ENCODE measurements at places on chromosomes 13 and 19.

DNA sequence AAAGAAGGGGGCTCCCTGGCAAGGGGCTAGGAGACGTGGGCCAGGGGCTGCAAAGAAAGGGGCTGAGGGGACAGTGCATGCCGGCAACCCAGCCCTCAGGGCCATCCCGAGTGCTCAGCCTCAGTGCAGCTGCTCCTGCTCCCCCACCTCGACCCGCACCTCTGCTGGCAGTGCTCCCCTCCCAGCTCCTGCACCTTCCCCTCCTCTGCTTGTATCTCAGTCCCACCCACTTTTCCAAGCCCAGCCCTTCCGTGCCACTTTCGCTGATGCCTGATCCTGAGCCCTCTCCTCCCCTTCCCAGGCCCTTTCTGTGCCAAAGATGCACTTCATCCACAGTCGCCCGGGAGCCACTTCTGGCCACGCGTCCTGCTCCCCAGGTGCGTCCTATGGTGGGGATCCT is 69.9 kb upstream of the KCTD15 start:
- DNase-seq, result no peak

DNA sequence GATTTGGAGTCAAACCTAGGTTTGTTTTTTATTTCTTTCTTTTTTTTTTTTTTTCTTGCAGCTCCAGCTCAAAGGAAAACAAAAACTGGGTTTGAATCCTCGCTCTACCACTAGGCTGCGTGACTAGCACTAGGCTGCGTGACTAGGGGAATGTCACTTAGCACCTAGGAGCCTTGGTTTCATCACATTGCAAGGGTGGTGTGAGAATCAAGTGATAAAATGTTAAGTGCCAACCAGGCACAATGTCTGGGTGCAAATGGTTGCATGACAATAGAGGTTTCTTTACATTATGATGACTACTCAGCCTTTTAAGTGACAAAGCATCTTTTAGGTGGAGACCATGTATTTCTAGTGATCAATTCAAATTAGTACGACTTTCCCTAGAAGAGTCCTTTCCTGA is 27.9 kb downstream of the RCBTB2 start:
- DNase-seq, result no peak

GRCh38 chr19:12867120-12868099 is 13.8 kb downstream of the DNASE2 start:
- peak; percentile 25 for DNase-seq

DNA sequence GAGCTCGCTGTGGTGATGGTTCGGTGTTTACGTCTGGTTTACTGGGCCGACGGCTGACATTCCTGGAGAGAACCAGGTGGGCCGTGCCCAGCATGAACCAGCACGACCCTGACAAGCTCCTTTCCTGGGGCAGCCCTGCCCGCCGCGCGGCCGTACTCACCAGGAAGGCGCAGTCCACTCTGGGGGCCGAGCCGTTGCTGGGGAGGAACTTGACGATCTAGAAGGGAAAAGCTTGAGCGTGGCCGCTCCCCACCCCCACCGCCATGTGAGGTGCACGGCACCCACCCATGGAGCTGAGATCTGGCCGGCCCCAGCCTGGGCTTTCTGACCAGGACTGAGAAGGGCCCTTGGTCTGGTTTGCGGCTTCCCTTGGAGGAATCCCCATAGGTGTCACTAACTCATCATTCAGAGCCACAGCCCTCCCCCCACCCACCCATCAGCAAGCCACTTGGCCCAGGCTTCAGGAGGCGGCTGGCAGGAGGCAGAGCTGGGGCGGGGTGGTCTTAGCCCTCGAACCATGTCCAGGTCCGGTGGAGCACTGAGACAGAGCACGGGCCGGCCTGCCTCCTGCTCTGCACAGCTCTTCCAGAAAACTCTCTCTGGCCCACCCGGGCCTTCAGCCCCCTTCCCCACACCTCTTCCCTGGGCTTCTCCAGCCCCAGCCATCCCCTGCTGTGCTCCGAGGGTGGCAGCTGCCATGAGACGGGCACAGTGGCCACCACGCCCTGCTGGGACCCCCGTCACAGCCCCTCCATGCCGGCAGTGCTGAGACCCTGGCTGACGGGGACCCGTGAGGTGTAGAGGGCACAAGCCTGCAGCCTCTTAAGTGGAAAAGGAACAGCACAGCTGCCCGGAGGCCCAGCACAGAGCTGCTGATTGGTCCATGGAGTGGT is 6.2 kb downstream of the ATP4B start:
- DNase-seq, result no peak

GRCh38 chr13:36084131-36084530 is 47.1 kb downstream of the DCLK1 start:
- DNase-seq, result no peak

DNA sequence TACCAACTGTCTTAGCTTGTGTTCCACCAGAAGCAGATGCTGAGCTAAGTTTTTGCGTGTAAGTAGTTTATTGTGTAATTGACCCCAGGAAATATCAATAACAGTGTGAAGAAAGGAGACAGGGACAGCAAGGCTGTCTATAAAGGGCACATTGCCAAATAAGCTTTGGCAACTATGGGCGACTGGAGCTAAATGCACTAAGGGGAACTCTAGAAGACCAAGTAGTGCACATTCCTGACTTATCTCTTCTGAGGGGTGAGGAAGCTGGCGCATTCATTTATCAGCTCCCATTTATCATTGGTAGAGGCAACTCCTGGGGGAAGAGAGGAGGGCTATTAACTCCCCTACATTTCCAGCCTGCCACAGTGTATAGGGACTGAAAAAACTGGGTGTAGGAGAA is 135.0 kb downstream of the DLEU7 start:
- DNase-seq, result no peak

DNA sequence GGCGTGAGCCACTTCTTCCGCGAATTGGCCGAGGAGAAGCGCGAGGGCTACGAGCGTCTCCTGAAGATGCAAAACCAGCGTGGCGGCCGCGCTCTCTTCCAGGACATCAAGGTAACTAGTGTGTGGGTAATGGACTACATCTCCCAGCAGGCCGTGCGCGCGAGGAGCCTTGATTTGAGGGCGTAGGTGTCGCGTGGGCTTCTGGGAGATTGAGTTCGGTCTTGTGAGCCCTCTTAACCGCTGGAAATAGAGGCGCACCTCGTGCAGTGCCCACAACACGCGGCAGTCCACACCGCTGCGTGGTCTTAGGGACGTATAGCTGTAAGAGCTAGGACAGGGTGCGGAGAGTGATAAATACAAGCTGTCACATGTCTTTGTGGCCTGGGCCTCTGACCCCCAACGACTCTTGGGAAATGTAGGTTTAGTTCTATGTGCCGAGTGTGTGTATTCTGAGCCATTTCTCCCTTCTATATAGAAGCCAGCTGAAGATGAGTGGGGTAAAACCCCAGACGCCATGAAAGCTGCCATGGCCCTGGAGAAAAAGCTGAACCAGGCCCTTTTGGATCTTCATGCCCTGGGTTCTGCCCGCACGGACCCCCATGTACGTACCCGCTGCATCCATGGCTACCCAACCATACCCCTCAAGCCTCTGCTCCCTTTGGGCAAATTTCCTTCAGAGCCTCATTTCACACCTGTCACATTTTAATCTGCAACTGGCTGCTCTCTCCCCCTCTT is 864 bp downstream of the FTL start:
- peak; percentile 87 for DNase-seq

DNA sequence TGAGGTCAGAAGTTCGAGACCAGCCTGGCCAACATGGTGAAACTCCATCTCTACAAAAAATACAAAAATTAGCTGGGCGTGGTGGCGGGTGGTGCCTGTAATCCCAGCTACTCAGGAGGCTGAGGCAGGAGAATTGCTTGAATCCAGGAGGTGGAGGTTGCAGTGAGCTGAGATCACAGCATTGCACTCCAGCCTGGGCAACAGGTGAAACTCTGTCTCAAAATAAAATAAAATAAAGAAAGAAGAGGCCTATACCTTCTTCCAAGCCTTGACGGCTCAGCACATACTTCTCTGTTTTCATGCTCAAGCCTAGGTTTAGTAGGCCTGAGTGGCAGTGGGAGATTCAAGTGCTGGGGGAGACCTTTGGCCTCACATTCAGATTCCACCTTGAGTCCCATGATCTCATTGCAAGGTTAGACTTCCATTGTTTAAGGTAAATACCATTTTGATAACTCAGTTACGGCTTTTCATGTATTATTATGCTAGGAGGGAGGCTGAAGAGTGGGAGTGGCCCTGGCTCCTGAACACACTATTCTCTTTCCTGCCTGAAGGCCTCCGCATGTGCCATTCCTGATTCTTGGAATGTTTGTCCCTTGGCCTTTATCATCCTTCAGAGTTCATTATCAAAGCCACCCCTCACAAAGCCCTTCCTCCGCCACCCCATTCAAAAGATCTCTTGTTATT is 1.6 kb upstream of the SPINT2 start:
- DNase-seq, result no peak

- DNase-seq, result no peak
Observed at GRCh38 chr13:106230450-106230849, 305.0 kb downstream of the EFNB2 start.

DNA sequence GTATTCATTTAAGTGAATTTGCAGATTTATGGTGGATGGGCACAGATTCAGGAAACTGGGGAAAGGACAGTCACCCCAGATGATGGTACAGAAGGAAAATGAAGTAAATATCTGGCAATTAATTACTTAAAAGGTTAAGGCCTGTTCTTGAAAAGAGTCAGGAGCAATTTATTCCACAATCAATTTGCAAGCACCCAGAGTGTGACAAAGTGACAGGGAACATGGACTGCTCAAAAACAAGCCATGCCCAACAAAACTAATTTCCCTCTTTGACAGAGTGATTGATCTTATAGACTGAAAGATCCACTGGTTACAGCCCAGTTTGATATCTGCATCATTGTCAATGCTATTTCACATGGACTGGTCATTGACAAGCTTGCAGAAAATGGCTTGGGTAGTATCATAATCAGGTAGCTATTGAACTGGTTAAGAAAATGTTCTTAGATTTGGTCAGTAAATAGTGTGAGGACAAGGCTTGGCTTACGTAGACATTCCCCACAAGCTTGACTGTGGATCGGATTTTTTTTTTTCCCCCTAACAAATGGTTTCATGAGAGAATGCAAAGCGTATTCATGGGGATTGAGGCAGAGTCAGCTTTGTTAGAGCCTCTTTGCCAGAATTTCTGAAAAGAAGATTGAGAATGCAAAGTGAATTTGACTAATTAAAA is 584.6 kb downstream of the GPC6 start:
- DNase-seq, result no peak

- no peak for DNase-seq
Observed at GRCh38 chr13:80010286-80010831, 330.6 kb downstream of the SPRY2 start.

GRCh38 chr13:75226092-75226491 is 255.9 kb downstream of the TBC1D4 start:
- no peak for DNase-seq

DNA sequence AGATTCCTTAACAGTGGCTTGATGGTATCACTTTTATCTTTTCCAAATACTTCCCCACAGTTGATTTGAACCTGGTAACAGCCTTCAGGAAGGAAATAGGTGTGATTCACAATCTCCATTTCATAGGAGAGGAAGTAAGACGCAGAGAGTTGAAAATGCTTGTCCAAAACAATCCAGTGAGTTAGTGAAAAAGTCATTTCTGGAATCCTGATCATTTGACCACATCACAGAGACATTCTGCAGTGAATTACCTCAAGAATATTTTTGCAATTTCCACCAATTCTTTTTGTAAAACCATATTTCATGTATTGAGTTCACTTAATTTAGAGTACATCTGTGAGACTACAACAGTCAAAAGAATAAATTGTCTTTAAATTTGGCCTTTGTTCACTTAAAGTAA is 292.8 kb downstream of the DCLK1 start:
- no peak for DNase-seq

GRCh38 chr13:111610081-111610480 is 289.6 kb downstream of the TEX29 start:
- no peak for DNase-seq

DNA sequence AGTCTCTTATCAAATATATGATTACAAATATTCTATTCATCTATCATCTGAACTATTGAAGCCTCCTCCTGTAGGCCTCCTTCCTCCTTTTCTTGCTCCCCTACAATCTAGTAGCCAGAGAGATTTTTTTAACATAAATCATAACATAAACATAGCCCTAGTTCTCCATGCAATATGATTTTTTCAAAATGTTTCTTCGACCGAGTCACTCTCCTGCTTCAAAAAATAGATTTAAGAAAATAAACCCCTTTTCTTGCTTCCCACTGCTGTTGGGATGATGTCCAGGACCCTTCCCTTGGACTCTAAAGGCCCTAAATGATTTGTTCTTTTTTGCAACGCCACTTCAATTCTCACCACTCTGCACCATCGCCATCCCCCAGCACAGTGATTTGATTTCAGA is 319.7 kb upstream of the TSHZ3 start:
- no peak for DNase-seq

DNA sequence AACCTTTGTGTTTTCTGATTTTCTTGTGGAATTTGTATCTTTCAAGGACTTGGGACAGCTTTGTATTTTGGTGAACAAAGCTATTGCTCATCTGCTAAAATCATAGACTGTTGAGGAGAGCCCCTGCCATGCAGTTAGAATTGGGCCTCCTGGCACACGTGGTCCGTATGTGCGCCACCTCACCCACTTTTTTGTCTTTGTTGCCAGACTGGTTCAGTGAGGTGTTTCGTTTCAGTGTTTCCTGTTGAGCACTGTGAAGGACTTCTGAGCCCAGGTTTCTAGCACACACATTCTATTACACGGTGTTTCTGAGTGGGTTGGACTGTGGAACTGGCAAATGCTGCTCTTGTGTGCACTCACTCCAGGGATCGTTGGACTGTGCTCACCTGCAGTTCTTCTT is 37.6 kb upstream of the RNF113B start:
- DNase-seq, result no peak

DNA sequence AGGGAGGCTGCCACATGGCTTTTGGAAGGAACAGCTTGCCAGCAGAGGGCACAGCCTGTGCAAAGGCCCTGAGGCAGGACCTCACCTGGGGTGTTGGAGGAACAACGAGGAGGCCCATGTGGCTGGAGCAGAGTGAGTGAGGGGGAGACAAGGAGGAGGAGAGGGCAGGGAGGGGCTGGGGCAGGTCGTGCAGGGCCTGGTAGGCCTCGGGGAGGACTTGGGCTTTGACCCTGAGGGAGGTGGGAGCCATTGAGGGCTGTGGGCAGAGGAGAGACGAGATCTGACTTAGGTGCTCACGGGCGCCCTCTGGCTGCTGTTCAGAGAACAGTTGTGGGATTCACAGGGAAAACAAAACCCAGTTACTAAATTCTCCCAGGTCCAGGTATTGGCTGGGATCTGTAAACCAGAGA is 25.2 kb downstream of the ZNRF4 start:
- DNase-seq, result no peak

- no peak for DNase-seq
Observed at GRCh38 chr19:32702010-32702409, 10.4 kb downstream of the NUDT19 start.

- no peak for DNase-seq
Observed at GRCh38 chr13:99331881-99332293, 24.7 kb upstream of the GPR183 start.

DNA sequence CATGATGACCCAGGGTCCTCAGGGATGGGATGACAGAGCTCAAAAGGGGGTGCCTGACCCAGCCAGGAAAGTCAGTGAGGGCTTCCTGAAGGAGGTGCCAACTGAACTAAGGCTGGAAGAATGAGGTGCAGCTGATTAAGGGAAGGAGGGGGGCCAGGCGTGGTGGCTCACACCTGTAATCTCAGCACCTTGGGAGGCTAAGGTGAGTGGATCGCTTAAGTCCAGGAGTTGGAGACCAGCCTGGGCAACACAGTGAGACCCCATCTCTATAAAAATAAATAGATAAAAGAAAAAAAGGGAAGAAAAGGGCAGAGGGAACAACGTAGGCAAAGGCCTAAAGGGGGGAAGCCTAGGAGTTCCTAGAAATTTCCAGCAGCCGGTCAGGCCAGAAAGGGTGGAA is 9.1 kb upstream of the LYPD3 start:
- no peak for DNase-seq
